ENCODE measurements at places on chromosomes 5 and 9.
A peak's percentile ranks its signal among the peaks of the same experiment; 100 is the strongest.

DNA sequence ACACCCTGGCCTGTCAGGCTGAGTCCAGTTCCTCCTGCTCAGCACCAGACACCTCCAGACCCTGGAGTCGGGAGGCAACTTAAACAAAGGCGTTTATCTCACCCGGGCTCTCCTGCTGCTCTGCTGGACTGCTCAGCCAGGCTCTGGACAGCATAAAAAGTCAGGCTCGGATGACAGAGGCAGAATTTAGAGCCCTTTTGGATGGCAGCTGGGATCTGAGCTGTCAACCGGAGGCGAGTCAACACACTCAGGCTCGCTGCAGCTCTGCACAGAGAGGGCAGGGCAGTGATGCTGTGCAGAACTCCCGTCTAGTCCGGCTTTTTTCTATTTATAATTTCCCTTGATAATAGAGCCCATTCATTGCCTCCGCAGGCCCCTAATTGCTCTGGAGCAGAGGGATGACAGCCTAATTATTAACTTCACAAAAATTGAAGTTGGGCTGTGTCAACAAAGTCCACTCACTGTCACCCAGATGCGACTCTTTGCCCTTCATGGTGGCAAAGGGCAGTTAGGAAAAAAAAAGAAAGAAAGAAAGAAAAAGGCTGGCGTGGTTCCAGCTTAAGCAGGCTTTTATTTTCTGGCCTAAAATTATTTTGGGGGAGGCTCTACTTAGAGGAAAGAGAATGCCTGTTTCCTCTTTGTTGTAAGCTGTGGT lies 37.6 kb downstream of the STC2 start:
- DNase-seq, result no peak

- no peak for DNase-seq
Measured at GRCh38 chr5:145056800-145057199, 778.3 kb downstream of the PRELID2 start.

DNA sequence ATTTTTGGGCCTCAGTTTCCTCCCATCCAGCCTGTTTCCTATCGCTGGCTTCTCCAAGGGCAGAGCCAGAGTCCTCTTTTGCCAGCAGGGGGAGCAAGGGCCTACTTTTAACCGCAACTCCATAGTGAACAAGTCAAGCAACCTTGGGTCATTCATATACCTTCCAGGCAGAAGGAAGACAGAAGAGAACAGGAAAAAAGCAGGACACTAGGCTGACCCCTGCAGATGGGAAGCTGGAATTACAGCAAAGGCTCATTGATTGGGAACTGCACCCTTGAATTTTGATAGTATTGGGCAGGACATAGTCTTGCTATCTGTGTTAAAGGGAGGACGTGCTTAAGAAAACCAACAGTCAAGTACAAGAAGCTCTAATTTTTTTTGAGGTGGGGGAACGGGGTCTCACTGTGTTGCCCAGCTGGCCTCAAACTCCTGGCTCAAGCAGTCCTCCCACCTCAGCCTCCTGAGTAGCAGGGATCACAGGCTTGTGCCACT lies 30.1 kb downstream of the QRFP start:
- peak; percentile 68 for DNase-seq

DNA sequence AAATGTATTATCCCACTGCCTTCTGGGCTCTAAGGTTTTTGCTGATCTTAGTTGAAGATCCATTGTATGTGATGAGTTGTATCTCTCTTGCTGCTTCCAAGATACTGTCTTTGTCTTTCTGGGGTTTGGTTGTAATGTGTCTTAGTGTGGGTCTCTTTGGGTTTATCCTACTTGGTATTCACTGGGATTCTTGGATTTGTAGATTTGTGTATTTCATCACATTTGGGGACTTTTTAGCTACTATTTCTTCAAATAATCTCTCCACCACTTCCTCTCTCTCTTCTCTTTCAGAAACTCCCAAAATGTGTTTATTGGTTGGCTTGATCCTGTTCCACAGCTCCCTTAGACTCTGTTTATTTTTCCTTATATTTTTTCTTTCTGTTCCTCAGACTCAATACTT lies 26.5 kb downstream of the IL31RA start:
- DNase-seq, result peak; percentile 35

- DNase-seq, result peak; percentile 29
Measured at GRCh38 chr9:34983209-34983608, 6.3 kb upstream of the DNAJB5 start.

DNA sequence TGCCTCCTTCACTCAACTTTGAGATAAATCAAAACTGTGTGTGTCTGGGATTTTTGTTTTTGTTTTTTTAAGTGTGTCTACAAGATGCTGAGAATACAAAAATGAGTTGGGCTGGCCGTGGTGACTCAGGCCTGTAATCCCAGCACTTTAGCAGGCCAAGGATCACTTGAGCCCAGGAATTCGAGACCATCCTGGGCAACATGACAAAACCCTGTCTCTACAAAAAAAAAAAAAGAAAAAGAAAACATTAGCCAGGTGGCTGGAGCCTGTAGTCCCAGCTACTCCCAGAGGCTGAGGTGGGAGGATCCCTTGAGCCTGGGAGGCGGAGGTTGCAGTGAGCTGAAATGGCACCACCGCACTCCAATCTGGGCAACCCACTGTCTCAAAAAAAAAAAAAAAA lies 21.0 kb downstream of the HNRNPK start:
- DNase-seq, result no peak

GRCh38 chr5:57863661-57864060 lies 381.1 kb upstream of the ACTBL2 start:
- DNase-seq, result no peak

DNA sequence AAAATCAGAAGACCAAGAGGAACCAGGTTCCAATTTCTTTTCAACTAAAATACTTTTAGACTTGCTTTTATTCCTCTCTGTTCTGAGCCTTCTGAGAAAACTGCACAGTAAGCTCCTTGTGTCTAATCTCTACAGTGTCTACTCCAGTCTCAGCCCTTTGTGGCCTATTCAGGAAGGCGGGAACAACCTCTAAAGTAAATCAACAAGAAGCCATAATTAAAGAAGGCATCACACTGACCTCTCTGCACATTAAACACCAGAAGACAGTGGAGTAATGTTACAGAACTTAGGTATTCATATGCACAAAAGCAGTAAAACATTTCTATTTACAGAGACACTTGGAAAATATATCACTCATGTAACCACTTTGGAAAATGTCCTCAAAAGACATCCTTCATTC lies 14.9 kb downstream of the XPA start:
- DNase-seq, result no peak

DNA sequence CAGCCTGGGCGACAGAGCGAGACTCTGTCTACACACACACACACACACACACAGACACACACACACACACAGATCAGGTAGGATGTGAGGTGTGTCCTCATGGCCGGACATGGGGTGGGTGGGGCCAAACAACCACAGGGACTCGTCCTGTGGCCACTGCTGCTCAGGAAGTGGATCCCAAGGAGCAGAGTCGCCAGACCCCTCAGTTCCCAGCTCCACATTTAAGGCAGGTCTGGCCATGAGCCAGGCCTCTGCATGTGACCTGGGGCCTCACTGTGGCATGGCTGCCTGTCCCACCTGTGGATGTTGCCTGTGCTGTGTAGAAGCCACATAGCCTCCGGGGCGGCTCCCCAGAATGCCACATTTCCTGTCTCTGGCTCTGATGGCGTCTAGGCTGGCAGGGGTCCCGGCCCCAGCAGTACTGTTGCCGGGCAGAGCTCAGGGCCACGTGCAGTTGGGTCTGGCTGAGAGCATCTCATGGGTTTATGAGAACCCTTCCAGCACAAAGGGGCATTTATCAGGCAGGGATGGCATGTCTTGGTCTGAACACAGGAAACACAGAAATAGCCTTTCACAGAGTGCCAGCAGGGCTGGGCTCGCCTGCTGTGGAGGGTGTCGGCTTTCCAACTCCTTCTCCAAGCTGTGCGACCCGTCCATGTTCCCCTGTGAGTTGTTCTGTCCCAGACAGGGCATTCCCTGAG lies 9.9 kb upstream of the NINJ1 start:
- no peak for DNase-seq

- peak; percentile 58 for DNase-seq
Measured at GRCh38 chr5:181204826-181205760, at the start of gene TRIM7. TRIM7 (minus strand) TSS chr5:181205196; CDS start chr5:181205110, 86 bp downstream.

- peak; percentile 100 for DNase-seq
Measured at GRCh38 chr9:35657546-35658136, at the start of gene RMRP. RMRP (minus strand) TSS chr9:35658019.

- DNase-seq, result no peak
Measured at GRCh38 chr9:68470067-68470466, 70.6 kb downstream of the TMEM252 start.

DNA sequence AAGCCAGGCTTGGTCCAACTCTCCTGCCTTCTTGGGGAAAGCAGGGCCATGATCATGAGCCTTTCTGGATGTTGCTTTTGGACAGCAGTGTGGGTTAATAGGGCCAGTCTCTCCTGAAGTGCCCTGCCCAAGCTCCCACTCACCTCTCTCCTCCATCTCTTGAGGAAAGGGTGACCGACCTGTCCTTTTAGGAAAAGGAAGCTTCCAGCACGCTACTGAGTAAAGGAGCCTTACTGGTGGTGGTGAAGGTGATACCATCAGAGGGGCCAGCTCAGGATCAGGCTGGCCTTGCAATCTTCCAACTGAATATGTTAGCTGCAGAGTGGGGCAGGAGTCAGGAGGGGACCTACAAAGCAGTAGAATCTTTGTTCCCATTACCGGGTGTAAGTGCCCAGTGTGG lies 2.2 kb upstream of the RGS3 start:
- DNase-seq, result no peak

- no peak for DNase-seq
Measured at GRCh38 chr9:78630966-78631365, 334.0 kb downstream of the PSAT1 start.

- DNase-seq, result peak; percentile 15
Measured at GRCh38 chr9:4143936-4144717, 155.7 kb downstream of the GLIS3 start.

DNA sequence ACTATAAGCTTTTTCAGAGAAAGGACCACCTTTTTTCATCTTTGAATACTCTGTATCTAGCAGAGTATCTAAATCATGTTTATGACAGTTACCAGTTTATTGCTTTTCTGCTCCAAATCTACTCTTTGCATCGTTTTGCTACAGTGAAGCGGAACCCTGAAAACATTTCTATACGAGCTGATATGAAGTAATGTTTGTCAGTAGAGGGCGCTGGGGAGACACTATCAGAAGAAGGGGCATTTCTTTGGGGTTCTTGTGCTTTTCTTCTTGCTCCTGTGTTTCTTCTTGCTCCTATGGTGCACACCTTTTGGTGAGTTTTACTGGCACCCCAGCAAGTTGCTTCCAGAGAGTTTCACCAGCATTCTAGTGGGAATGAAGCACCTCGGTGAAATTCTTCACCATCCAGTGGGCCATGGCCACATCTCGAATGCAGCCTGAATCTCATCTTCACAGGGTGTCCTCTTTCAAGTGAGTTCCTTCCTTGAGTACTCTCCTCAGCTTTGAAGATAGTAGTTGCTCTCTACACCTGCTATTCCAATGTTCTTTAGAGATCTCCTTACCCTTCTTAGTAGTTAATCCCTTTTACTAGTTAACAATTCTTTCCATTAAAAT lies 98.4 kb downstream of the FGF1 start:
- peak; percentile 44 for DNase-seq

- DNase-seq, result no peak
Measured at GRCh38 chr5:140341591-140341990, 4.8 kb downstream of the HBEGF start.

- no peak for DNase-seq
Measured at GRCh38 chr5:78610163-78610583, 38.4 kb downstream of the LHFPL2 start.

DNA sequence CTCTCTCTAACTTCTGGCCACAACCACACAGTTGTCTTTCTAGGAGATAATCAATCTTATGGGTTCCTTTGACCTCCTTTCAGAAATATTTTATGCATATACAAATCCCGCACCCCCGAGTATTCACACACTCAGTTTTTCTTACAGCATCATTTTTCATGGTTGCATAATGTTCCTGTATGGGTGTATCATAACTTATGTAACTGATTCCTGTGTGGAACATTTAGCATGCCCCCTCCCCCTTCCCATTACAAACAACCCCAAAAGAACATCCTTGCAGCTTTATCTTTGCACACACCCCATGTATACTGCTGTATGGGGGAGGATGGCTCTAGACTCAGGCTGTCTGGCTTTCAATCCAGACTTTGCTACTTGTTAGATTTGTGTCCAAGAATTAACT lies 93.8 kb downstream of the PSD2 start:
- no peak for DNase-seq

GRCh38 chr9:72346333-72346732 lies 18.7 kb downstream of the ZFAND5 start:
- no peak for DNase-seq

DNA sequence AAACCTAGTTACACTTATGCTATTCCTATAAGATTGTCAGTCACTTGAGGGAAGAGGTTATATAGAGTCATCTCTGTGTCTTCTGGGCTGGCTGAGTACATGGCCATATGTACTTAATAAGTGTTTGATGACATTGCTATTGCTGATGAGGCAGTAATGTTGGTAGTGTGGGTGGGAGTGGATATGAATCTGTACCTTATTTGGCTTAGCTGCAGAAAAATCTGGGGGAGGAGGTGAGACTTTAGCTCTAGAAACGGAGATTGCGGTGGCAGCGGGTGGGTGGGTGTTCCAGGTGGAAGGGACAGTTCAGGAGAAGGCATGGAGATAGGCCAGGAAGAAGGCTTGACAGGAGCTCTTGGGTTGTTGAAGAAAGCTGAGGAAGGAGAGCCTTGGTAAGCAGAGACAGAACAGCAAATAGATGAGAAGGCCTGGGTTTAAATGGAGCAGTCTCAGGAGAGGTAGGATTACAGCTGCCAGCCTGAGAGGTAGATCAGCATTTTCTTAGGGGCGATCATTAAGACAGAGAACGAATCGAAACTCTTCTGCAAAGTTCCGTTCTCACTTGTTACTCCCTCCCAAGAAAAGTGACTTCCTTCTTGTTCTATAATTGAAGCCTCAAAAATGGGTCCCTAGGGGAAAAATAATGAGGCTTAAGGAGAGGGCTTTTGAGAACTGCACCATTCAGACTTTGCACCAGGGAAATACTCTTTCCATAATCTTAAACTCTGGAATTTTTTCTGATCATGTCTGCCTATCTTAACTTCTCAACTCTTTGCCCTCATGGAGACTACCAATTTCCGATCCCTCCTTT lies 160.5 kb downstream of the UNC13B start:
- DNase-seq, result no peak

GRCh38 chr5:8458038-8458383 lies 589.1 kb downstream of the MTRR start:
- peak; percentile 1 for DNase-seq

GRCh38 chr9:2857564-2858198 lies 13.8 kb upstream of the PUM3 start:
- DNase-seq, result peak; percentile 80

- no peak for DNase-seq
Measured at GRCh38 chr9:131723632-131724031, 16.2 kb downstream of the RAPGEF1 start.

Data from inflammatory macrophage treated with lipopolysaccharide for 4 hours (primary cell).